K562 (cell line): ENCODE measurements at places on chromosomes 3 and 15.

DNA sequence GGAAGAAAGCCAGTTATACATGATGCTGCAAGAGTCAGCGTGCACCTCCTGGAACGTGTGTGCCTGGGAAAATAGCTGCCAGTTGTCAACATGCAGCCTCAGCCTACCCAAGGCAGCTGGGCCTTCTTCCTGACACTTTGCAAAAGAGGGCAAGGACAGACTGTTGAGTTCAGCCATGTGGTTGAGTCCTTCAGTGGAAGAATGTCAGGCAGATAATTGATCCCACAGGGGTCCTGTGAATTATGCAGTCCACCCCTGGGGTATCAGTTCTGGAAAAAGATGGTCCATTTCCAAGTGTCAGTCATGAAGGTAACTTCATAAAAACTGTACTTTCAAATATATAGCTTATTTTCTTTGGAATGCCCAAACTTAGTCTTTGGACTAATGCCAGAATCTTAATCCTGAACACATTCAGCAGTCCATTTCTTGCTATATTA is 79.6 kb downstream of the ARNT2 start:
- DNase-seq = no peak
- H3K4me1 ChIP-seq = no peaks in the 10 kb centered on the region
- no peaks in the 10 kb centered on the region; the same call in none of the 2 replicates for H3K27me3 ChIP-seq
- no peak overlapping the region for H3K27ac ChIP-seq
- H3K4me3 ChIP-seq = no peak overlapping the region
- no peaks in the 10 kb centered on the region for H3K36me3 ChIP-seq

DNA sequence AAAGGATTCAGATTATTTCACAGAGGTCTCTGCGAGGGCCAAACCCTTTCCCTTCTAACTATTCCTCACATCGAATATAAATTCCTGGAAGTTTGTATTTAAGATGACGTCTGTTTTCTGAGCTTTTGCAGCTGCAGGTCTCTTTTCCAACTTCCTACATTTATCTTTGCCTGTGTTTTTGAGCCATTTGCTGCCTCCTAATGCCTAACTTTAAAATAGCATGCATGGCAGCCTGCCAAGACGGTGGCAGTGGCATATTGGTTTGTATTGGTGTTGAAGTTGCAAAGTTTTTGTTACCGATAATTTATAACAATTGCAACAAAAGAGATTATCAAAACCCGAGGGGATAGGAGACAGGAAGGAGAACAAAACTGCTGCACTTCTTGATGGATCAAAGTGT is 187.1 kb upstream of the DNAJC19 start:
- DNase-seq = peak; percentile 4
- no peaks in the 10 kb centered on the region for H3K36me3 ChIP-seq
- H3K27ac ChIP-seq = no peak overlapping the region
- no peaks in the 10 kb centered on the region for H3K4me1 ChIP-seq
- H3K27me3 ChIP-seq = no peaks in the 10 kb centered on the region

DNA sequence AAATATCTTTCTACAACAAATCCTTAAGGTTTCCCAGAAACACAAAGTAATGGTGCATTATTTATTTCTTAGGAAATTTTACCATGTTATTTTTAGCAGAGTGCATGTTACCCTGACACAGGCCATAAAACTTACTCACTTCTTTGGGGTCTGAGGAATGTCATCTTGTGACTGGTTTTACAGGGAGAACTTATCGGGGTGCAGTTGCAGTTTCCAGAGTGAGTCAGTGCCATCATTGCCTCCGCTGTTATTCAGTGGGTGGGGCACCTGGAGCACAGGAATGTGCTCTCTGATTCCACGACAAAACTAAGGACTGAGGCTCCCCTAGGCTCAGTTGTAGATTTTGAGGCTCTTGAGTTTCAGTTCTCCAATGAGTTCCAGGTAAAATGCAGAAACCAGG is 11.1 kb upstream of the GREM1 start:
- H3K36me3 ChIP-seq = no peaks in the 10 kb centered on the region
- no peak overlapping the region for H3K27ac ChIP-seq
- H3K4me1 ChIP-seq = no peaks in the 10 kb centered on the region
- no peak for DNase-seq
- H3K27me3 ChIP-seq = peaks cover 4% of the 10 kb centered on the region; the same call in 1 of the 3 replicates
- H3K4me3 ChIP-seq = no peak overlapping the region

GRCh38 chr15:66133247-66133885 is 120.2 kb downstream of the MEGF11 start:
- no peaks in the 10 kb centered on the region for H3K4me1 ChIP-seq
- peaks cover 24% of the 10 kb centered on the region for H3K27me3 ChIP-seq

GRCh38 chr3:99945328-99945995 is 127.8 kb downstream of the CMSS1 start:
- H3K4me3 ChIP-seq = no peak overlapping the region
- no peak overlapping the region for H3K27ac ChIP-seq

GRCh38 chr3:52846432-52846965 is 11.7 kb upstream of the MUSTN1 start:
- no peak for DNase-seq
- no peak overlapping the region for H3K27ac ChIP-seq
- no peaks in the 10 kb centered on the region for H3K4me1 ChIP-seq
- H3K36me3 ChIP-seq = peaks cover under 1% of the 10 kb centered on the region; the same call in 1 of the 3 replicates
- no peaks in the 10 kb centered on the region for H3K27me3 ChIP-seq

- no peak overlapping the region for H3K4me3 ChIP-seq
- no peak for DNase-seq
- no peaks in the 10 kb centered on the region for H3K4me1 ChIP-seq
These were observed 31.1 kb downstream of the DNAJC13 start for GRCh38 chr3:132448216-132448961.
